ENCODE measurements at places on chromosomes 11 and 22.

- DNase-seq = no peak
These were observed 25.9 kb upstream of the RAB30 start for GRCh38 chr11:83097429-83098075.

DNA sequence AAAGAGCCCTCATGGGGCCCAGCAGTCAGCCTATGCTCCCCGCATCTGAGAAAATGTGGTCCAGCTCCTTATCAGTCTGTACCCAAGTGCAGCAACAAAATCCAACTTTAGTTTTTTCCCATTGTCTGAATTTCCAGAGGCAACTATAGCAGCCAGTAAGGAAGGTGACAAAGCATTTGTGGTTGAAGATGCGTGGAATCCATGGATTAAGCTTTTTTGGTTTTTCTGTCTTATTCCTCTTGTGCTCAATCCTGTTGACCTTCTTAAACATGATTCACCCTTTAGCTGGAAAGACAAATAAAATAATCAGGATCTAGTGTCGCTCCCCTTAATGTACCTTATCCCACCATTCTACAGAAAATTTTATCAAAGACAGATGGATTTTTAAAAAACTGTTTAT is 14.3 kb downstream of the GDPD4 start:
- no peak for DNase-seq

DNA sequence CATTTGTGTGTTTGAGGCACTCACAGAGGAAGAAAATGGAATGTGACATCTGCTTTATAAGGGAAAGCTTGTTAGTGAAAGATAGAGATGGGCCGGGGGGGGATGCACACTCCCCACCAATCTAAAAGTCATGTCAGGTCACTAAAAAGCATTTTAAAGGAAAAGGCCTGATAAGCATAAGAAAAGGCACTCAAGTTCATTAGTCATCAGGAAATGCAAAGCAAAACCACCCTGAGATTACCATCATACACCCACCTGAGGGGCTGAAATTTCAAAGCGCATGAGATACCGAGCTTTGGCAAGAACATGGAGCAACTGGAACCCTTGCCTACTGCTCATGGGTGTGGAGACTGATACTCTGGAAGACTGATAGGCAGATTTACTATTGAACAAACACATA is 77.9 kb upstream of the ANO1 start:
- DNase-seq = no peak

GRCh38 chr11:126546191-126546590 is 190.7 kb downstream of the ST3GAL4 start:
- DNase-seq = no peak

- DNase-seq = peak; percentile 97
These were observed at the start of gene TRIOBP for GRCh38 chr22:37696657-37697537. TRIOBP (plus strand) TSS chr22:37697048; CDS start chr22:37701366, 4,318 bp downstream.

DNA sequence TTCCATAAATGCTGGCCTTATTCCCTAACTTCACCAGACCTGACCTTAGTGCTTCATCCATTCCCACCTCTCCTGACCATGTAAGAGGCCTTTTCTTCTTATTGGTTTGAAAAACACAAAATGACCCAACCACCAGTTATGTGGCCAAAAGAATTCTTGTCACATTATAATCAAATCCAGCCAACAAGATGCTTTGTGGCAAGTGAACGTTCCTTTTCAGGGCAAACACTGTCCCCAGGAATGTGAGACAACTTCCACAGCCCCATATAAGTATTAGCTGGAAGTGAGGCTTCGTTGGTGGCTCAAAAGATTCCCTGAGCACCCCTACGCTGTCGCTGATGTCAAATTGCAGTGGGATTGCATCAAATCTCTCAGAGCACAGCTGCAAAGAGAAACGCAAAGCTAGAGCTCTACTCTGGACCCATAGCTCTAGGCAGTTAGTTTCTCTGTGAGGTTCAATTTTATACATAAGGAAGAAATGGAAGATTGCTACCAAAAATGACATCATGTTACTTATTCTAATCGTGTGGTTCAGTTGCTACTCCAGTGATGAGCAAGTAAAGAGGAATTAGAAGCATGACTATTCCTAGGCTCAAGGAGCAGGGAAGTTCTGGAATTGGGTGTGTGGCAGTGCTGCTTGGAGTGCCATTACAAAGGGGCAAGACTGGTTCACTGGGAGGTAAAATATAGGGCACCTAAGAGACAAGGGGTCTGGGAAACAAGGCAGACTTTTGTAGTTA is 26.1 kb downstream of the GLYATL1 start:
- no peak for DNase-seq

- peak; percentile 44 for DNase-seq
These were observed 952 bp downstream of the YAP1 start for GRCh38 chr11:102111011-102111786.

- no peak for DNase-seq
These were observed 80.6 kb upstream of the CARD18 start for GRCh38 chr11:105220121-105220520.

GRCh38 chr22:41524809-41525449 is 19.3 kb downstream of the POLR3H start:
- peak; percentile 48 for DNase-seq

- no peak for DNase-seq
These were observed 131.2 kb downstream of the TTC17 start for GRCh38 chr11:43489869-43490465.

DNA sequence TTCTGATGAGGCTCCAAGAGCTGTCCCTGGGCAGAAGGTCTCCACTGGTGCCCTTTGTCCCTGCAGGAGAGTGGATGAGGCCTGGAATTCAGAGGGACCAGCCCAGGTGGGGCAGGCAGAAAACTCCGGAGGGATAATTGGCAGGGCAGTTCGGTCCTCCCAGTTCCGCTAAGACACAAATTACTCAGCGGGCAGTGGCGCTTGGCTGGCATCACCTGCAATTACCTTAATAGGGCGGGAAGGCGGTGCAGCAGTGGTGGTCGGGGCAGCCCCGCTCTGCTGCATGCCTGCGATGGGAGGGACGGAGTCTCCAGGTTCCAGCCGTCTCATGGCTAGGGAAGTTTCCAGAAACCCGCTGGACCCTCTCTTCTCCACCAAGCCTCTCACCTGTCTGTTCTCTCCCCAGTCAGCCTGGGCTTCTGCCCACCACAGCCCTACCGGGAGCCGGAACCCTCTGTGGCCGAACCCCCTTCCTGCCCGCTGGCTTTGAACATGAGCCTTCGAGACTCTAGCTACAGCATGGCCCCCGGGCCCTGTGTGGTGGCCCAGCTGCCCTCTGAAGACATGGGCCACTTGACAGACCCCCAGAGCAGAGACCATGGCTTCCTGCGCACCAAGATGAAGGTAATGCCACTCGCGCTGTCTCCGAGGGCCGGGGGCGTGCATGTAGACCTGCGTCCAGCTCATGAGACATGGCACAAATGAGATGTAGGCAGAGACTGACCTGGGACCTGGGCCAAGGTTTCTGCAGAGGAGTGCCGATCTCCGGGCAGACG is 7.0 kb downstream of the OVOL1 start:
- DNase-seq = no peak
